Ovary (tissue), 10 donors: ENCODE measurements at places on chromosomes 7 and 10. TPM values are rescaled to one million over a fixed set of nuclear protein-coding genes. Genes with fewer than 3 reads are reported as not detected.

The WNT2 gene
- total RNA-seq, result 2.1 TPM

The INA gene
- total RNA-seq, result not detected

The PTF1A gene
- total RNA-seq, result not detected

The ZNF488 gene
- 0.57 TPM for total RNA-seq

The PON3 gene
- total RNA-seq, result 21.1 TPM

The CFAP58 gene
- 0.53 TPM for total RNA-seq

The NUDCD3 gene
- 115 TPM for total RNA-seq

The GPR37 gene
- 0.20 TPM for total RNA-seq

- no peak for DNase-seq
Measured at GRCh38 chr7:90383861-90384260, 19.4 kb upstream of the CLDN12 start.

DNA sequence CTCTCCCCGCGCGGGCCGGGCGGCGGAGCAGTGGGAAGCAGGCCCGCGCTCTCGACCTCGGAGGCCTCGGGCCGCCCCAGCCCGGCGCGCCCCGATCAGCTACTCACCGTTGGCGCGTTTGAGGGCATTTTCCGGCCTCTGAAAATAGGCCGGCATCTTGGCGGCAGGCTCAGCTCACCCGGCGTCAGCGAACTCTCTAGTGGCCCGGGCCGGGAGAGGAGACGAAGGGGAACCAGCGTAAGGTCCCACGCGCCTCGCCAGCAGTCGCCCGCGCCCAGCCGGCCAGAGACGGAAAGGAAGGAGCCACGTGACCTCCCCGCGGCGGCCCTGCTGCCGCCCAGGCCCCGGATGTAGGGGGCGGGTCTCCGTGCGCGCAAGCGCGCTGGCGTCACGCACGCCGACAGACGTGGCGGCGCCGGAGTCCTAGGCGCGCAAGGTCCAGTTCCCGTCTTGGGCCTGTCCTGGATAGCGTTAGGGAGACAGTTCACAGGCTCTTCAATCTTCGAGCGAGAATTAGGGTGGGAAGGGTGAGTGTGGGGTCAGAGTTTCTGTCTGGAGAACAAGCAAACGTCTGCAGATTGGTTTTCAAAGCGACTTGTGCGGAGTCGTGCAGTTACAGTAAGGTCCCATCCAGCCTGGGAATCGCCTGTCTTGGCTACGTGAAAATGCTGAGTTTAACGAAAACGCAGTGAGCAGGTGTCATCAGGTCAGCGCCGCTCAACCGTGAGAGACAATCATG is at the start of gene EIF3A:
EIF3A (minus strand) TSS at position 297 of the 739 bp plus-strand sequence; CDS start at position 156, 141 bp downstream.
- DNase-seq, result peak; percentile 96

GRCh38 chr10:133195096-133195495 is 34.9 kb upstream of the UTF1 start:
- no peak for DNase-seq

DNA sequence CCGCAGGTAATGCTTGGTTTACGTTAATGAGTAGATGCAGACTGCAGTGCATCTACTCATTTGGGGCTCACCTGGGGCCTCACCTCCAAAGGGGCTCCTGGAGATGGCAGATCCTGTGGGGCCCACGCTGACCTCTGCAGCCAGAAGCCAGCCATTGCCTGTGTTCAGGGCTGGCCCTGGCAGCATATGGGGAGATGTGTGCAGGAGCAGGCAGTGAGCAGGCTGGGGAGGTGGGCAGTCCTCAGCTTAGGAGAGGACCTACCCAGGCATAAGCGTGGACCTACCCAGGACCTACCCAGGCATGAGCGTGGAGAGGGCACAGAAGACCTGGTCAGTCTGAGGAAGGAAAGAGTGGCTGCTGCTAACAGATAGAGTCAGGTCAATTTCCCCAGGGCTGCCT is 178.5 kb downstream of the PTPRN2 start:
- DNase-seq, result no peak

DNA sequence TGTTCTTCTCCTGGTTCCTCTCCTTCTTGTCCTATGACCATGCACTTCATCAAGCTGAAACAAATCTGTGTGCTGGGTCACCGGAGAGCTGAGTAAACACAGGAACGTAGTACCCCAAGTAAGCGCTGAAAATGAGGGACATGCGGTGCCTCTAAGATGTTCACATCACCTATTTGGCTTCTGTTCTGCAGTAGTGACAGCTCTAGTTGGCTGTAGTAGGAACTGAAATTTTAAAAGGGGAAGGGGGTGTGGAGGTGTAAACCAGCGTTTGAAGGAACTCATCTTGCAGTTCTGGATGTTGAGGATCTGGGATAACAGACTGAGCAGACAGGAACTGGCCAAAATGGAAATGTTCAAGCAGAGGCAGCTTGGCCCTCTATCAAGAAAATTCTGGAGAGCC is 85.2 kb downstream of the WNT2 start:
- DNase-seq, result no peak

DNA sequence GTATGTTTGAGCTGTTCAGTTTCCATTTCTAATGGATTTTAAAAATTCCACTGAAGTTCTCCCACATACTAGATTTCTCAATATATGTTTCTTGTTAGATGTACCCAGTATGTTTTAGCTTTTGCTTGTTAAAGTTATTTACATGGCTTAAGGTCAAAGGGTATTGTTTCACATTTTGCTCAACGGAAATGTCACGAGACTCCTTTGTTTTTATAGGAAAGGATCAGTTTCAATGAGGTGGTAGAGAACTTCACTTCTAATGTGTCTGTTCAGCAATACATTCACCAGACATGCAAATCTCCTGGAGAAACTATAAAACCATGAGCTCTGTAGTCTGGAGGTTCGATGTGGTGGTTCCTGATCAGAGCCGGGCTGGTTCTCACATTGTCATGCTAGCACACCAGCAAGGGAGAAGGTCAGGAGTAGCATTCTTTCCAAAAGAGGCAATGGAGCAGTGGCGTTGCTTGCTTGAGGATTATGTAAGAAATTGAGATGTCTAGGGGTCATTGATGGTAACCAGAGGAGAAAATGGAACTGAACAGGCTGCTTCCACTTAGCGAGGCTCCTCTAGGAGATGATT is 114.0 kb downstream of the RAB18 start:
- no peak for DNase-seq

- DNase-seq, result no peak
Measured at GRCh38 chr7:64887756-64888508, 15.1 kb upstream of the ZNF273 start.

GRCh38 chr7:104979167-104979841 is 34.7 kb upstream of the KMT2E start:
- DNase-seq, result peak; percentile 37

- no peak for DNase-seq
Measured at GRCh38 chr7:157580324-157580723, 243.5 kb downstream of the DNAJB6 start.

GRCh38 chr7:24783698-24784097 is 26.4 kb upstream of the GSDME start:
- no peak for DNase-seq

- no peak for DNase-seq
Measured at GRCh38 chr7:37765421-37765829, 81.9 kb downstream of the GPR141 start.

- DNase-seq, result no peak
Measured at GRCh38 chr7:114989531-114989930, 67.6 kb downstream of the MDFIC start.

- no peak for DNase-seq
Measured at GRCh38 chr10:27457966-27458365, 46.1 kb upstream of the RAB18 start.

DNA sequence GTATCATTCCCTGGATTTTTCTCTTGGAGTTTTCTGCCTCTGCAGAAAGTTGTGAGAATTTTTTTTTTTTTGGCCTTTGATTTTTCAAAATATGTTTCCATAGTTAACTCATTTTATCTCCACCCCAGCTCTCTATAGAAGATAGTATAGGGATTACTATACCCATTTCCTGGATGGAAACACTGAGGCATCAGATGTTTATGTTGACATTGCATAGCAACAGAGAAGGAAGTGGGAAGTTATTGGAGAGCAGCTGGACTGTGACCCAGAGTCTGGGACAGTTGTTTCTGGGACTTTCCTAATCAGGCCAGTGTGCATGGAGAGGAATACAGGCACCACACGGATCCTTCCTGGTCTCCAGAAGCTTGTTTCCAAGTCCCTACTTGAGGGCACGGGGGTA is 158.0 kb downstream of the CDH23 start:
- DNase-seq, result no peak

- DNase-seq, result no peak
Measured at GRCh38 chr10:112565434-112566053, 118.5 kb downstream of the VTI1A start.

DNA sequence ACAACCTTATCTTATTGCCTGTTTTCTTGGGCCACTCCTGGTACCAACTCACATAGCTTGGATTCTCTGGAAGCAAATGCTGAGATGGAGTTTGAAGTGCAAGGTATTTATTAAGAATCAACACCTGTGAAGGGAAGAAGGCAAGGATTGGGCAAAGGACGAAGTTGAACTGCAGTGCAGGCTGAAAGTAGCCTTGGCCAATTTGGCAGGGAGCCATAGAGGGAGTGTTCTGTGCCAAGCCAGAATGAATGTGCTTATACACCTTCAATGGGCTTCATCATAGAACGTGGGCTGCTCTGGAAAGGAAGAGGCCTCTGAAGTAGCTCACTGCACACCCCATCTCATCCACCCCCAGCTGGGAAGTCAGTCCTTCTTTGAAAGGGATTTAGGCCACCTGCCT is 79.8 kb upstream of the IFRD1 start:
- DNase-seq, result no peak
